ENCODE measurements at places on chromosomes 5 and 9.

GRCh38 chr5:150778088-150778516 is 455 bp upstream of the SMIM3 start:
- no peak for DNase-seq

GRCh38 chr5:141695627-141696215 is 13.7 kb upstream of the ARAP3 start:
- DNase-seq: no peak

DNA sequence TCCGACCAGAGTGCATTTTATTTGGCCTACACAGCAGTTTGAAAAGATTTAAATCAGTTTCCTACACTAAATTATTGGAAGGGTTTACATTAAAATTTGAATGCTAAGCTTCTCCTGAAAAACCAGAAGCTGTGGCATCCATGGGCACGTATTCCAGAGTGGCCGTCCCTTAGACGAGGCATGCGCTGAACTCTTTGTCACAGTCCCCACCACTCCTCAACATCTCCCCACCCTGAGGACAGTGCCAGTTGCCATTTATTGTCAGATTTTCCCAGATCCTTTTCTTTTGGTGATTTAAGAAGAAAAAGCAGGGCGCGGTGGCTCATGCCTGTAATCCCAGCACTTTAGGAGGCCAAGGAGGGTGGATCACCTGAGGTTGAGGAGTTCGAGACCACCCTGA is 39.9 kb upstream of the UNC5A start:
- no peak for DNase-seq

DNA sequence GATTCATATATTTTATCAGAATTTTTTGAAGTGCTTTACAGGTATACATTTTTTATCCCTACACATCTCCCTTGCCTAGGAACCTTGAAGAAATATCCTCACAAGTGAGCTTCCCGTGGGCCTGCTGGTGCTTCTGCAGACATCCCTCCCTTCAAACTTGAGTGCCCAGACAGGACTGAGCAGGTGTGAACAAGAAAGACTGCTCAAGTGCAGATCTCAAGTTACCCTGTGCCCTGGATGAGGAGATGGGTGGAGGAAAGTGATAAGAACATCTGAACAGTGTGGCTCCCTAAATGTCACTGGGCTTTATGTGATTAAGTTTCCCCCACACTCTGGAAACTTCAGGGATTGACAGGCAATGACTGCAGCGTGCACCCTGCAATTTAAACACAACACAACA is 209.8 kb downstream of the TLE1 start:
- no peak for DNase-seq

- no peak for DNase-seq
These were observed 15.6 kb downstream of the FKBP15 start for GRCh38 chr9:113205432-113205831.

DNA sequence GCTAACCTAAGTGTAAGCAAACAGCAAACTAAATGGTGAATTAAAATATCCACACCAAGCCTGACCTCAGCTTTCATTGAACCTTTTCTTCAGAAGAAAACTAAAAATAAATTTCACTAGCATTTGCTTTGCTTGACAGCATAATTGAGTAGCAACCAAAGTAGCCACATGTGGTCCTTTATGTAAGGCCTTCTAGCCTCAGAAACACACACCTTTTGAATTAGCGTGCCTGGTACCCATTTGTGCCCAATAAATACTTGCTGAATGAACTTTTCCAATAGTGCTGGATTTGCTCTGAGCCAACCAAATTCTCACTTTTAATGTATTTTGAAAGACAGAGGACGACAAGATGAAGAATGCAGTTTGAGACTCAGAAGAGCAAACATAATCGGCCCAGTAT is 2.1 kb upstream of the NIPBL start:
- DNase-seq: no peak

- peak; percentile 74 for DNase-seq
These were observed 453.3 kb downstream of the BNC2 start for GRCh38 chr9:16417161-16417560.

DNA sequence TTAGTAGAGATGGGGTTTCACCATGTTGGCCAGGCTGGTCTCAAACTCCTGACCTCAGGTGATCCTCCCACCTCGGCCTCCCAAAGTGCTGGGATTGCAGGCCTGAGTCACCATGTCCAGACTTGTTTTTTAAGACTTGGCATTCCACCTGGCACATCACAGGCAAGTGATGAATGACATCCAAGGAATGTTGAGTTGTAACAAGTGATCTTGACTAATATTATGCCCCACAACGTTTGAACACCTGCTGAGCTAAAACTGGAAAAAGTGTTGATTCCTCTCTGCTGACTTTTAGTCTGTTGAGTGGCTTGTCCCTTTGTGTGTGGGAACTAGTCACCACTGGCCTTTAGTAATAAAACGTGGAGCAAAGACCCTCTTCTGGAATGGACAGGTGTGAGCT is 54.6 kb downstream of the SUB1 start:
- no peak for DNase-seq

GRCh38 chr9:3490957-3491356 is 34.8 kb downstream of the RFX3 start:
- no peak for DNase-seq

DNA sequence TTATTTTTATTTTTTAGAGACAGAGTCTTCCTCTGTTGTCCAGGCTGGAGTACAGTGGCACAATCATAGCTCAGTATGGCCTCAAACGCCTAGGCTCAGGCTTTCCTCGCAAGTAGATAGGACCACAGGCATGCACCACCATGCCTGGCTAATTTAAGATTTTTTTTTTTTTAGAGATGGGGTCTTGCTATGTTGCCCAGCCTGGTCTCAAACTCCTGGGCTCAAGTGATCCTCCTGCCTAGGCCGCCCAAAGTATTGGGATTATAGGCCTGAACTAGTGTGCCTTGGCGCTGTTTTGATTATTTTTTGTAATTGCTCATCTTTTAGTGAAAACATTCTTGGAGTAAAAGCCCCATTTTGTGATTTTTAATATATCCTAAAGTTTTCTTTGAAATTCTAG is 5.4 kb downstream of the YTHDC2 start:
- no peak for DNase-seq

Data from GM12865 (cell line).